Fibroblast of skin of scalp (primary cell): ENCODE measurements at places on chromosomes 5 and 9.
A peak's percentile ranks its signal among the peaks of the same experiment; 100 is the strongest.

DNA sequence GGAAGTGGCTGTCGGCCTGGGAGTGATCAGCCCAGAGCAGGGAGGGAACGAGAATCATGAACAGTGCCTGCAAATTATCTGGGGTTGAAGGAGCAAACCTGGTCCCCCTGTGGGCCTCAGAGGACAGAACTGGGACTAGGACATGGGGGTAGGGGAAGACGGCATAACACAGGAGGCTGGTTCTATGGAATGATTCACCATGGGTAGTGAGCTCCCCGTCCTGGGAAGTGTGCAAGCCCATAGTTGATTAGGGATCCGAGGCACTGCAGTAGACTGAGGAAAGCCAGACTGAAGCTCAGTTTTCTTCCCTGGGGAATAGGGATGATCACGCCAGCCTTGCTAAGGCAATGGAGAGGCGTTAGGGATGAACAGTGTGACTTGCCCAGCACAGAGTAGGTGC lies 5.6 kb downstream of the ADGRD2 start:
- DNase-seq: no peak

- DNase-seq: peak; percentile 38
Measured at GRCh38 chr5:176870110-176870591, 29.0 kb downstream of the HK3 start.

DNA sequence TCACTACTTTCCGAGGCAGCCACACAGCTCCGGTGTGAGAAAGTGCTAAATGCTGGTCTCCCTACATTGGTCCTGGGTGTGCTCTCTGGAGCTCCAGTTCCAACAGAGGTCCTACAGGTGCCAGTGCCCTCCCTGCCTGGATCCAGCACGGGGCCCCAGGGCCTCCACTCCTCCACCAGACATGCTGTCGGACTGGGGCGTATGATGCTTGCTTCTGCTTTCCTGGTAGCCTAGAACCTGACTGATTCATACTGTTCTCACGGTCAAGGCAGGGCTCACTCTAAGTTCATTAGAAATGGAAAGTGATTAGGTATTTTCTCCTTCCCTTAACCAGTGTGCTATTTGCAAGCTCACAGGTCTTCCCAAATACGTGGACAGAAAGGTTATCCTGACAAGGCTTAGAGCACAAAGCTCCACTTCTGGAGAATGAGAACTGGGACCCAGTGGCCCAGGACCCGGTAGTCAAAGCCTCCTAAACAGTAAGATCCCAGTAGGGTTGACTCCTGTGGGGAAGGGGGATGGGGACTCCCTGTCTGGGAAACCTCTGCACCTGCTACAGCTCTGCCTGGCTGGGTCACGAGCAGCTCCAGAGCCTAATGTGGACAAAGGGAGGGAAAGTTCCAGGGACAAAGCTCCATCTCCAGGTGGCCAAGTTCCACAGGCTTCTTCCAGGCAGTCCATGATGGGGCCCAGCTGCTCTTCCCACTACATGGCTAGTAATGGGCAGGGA lies 98.1 kb downstream of the PAX5 start:
- DNase-seq: no peak

DNA sequence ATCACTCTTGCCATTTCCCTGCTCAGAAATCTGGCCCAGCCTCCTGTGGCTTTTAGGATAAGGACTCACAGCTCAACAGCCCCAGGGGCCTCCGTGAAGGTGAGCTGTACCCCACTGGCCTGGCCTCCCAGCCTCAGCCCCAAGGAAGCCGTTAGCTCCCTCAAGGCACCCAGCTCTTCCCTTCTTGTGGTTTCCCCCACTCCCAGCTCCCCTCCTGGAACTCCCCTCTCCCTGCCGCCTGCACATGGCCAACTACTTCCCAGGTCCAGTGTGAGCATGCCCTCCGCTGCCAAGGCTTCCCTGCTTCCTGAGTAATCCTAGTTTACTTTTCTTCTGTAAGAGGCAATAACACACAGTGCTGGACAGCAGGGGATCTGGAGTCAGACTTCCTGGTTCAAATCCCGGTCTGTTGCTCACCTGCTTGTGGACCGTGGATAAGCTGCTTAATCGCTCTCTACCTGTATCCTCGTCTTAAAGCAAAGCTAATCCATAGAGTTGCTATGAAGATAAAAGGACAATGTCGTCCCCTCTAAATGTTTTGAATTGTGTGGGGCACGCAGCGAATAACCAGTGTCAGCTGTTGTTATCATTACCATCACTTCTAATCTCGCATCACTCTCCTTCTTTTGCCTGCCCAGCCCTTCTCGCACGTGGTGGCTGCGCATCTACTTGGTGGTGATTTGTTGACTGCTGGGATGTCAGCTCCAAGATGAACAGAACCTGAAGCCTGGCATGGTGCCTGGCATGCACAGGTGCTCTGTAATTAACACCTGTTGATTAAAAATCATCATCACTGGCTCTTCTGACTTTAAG lies 86.6 kb downstream of the C5orf15 start:
- no peak for DNase-seq

- no peak for DNase-seq
Measured at GRCh38 chr5:9954869-9955268, 294.8 kb downstream of the ATPSCKMT start.

- no peak for DNase-seq
Measured at GRCh38 chr5:74988273-74988983, 63.9 kb downstream of the GCNT4 start.

- DNase-seq: no peak
Measured at GRCh38 chr9:98533132-98533531, 175.6 kb downstream of the GABBR2 start.

DNA sequence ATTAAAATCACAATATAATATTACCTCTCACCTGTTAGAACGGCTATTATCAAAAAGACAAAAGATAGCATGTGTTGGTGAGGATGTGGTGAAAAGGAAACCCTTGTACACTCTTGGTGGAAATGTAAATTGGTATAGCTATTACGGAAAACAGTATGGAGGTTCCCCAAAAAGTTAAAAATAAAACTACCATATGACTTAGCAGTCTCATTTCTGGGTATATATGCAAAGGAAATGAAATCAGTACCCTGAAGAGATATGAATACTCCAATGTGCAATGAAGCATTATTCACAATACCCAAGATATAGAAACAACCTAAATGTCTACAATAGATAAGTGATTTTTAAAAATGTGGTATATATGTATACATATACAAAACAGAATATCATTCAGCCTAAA lies 199.9 kb downstream of the SNX18 start:
- no peak for DNase-seq

GRCh38 chr5:142307146-142307890 lies 17.5 kb downstream of the SPRY4 start:
- no peak for DNase-seq

DNA sequence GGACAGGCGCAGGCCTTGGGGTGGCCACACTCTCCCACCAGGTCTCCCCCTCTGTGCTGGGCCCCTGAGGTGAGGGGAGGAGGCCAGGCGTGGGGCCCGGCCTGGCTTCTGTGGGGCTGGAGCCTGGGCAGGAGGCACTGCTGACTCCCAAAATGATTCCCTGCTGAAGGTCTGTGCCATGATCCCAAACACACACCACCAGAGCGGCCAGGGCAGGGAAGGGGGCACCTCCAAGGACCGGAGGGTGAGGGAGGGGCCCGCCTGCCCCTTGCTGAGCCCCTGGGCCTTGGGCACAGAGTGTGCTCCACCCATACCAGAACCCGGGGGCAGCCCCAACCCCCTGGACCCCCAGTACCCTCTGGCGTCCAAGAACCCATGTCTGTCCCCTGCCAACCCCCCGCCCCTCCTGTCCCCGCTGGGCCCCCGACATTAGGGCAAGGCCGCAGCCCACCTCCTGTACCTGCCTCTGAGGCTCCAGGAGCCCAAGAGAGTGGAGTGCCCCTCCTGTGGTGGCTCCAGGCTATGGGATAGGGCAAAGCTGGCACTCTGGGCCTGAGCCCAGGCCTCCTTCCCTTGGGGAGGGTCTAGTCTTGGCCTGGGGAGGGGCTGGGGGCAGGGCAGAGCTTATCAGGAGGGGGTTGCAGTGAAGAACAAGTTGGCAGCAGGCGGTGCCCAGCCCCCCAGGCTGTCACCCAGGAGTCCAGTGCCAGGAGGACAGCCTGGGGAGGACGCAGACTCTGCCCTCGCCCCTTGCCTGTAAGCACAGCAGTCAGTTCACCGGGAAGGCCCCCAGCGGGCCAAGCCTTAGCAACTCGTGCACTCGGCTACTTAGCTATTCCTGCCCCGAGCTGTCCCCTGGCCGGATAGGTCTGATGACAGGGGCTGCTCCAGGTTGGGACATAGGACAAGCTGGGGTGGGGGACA lies 2.6 kb upstream of the EGFL7 start:
- DNase-seq: no peak

DNA sequence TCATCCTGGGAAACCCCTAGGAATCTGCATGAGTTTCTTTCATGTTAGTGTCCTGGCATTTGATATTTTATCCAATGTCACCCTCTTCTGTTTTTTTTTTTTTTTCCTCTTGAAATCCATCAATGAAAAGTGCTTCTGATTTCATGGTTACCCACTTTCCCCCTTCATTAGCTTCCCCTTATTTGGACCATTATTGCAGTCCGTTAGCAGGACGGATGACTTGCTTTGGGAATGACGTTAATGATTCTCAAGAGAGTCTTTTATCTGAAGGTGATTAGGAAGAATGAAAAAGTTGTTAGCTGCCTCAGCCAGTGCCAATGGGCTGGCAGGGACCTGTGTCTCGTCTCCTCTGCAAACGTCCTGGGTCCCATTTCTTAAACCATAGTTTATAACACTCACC lies 134.7 kb downstream of the SEMA6A start:
- no peak for DNase-seq

DNA sequence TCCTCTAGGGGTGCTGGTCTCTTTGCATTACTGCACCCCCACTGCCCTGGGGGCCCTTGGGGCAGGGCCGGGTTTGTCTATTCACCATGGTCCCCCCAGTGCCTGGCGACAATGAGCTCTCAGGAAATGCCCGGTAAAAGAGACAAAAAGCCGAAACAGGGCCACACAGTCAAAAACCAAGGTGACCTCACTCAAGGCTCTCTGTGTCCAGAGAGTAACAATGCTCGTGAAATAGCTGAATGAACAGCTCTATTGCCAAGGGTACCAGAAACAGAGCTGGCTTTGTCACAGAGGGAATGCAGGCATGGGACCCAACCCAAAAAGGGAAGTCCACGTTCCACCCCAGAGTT lies 16.0 kb downstream of the SH3PXD2B start:
- no peak for DNase-seq

GRCh38 chr9:21901546-21901945 lies 92.6 kb downstream of the CDKN2A start:
- no peak for DNase-seq

DNA sequence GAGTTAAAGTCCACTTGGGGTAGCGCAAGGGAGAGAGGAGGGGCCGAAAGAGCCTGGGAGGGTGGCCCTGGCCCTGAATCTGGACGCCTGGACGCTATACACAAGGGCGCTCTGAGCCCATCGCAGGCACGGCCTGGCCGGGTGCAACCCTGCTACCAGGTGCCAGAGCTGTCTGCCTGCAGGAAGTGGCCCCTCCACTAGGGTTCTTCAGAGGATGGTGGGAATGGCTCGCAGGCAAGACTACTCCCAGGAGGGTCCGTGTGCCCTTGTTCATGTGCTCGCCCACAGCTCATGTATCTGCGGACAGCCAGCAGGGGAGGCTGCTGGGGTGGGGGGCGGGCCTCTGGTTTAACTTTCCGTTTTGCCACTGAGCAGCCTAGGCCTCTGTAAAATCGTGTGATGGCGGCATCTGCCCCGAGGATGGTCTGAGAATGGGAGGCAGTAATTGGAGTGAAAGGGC lies 1.4 kb upstream of the NKD2 start:
- no peak for DNase-seq

- peak; percentile 57 for DNase-seq
Measured at GRCh38 chr5:169763376-169764017, 126.4 kb downstream of the DOCK2 start.

- no peak for DNase-seq
Measured at GRCh38 chr5:101009758-101010519, 106.9 kb upstream of the ST8SIA4 start.

DNA sequence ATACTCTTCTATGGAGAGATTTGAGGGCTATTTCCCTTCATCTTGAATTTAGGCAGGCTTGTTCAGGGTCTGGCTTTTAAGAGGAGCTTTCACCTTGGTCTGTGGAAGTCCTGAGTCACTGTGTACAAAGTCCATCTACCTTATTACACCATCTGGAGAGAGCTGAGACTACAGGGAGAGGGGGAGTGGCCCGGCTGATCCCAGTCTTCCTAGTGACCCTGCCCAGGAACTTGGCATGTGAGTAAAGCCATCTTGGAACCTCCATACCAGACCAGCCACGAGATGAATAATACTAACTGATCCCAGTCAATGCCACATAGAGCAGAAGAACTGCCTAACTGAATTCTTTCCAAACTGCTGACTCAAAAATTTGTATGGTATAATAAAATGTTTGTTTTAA lies 8.4 kb upstream of the IL6ST start:
- DNase-seq: peak; percentile 66

DNA sequence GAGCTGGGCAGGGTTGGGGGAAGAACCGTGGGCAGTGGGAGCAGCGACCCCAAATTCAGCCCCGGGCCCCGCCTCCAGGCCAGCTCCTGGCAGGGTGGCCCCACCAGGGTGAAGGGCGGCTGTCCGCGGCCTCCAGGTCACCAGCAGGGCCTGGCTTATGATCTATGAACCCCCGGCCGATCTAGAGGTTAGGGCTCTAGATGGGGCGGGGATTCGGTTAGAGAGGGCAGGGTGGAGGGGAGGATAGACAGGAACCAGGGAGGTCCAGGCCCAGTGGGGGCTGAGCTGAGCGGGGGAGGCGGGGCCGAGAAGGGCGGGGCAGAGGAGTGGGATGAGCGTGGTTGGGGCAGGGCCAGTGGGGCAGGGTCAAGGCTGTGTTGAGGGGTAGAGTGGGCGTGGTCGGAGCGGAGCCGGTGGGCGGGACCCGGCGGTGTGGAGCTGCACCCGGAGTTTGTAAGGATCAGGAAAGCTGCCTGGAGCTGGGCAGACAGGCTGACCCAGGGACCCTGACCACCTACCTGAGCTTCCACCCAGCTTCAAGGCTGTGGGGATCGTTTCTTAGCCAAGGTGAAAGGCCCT lies 29.3 kb upstream of the OBP2B start:
- DNase-seq: peak; percentile 82

DNA sequence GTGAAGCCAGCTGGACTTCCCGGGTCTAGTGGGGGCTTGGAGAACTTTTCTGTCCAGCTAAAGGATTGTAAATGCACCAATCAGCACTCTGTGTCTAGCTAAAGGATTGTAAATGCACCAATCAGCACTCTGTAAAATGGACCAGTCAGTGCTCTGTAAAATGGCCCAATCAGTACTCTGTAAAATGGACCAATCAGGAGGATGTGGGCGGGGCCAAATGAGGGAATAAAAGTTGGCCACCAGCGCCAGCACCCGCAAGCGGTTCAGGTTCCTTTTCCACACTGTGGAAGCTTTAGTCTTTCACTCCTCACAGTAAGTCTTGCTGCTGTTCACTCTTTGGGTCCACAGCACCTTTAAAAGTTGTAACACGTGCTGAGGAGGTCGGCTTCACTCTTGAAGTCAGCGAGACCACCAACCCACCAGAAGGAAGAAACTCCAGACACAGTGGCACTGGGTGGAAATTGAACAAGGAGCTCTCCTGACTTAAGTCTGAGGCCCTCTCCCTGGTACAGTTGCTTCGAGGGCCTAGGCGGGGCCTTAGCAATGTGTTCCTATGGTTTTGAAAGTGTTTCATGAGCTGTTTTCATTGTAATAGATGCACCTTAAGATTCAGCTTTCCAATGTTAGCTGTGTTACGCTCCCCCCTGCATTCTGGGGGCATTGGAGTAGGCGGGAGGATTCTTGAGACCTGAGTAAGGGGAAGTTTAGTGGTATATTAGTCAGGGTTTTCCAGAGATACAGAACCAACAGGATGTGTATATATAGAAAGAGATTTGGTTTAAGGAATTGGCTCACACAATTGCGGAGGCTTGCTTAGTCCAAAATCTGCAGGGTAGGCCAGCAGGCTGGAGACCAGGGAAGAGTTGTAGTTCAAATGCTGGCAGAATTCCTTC lies 21.5 kb upstream of the MYO10 start:
- DNase-seq: peak; percentile 94

GRCh38 chr5:76736679-76737556 lies 21.0 kb downstream of the F2R start:
- DNase-seq: no peak
